ENCODE measurements at places on chromosomes 16 and 17.

DNA sequence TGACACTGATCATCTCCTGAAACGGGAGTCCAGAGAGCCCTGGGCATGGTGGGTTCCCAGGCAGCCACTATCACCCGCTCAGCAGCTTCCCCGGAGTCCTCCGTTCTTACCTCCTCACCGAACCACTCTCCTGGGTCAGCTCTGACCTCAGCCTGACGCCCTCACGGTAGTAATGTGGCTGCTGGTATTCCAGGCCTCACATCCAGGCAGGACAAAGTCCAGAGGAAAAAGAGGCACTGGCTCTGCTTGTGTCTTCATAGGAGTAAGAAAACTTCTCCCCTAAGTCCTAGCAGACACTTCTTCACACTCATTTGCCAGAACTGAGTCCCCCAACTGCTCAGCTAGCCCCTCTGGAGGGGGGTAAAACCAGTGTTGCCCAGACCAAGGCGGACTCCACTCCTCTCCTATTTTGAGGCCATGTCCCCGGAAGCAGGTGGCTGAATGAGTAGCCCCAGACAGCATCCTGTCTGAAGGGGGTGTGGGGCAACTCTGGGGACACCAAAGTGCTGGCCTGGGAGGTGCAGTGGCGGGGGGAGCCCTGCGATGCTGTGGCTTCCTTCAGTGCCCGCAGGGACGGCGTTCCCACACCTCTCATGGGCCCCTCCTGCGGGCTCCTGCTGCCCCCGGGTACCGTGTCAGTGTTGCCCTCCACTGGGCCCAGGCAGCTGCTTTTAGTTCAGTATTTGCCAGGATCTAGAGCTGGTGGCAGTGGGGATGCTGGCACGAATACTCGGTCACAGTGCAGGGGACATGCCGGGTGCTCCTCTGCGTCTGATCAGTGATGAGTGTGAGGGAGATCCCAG lies 5.4 kb downstream of the FSCN2 start:
- DNase-seq = no peak

DNA sequence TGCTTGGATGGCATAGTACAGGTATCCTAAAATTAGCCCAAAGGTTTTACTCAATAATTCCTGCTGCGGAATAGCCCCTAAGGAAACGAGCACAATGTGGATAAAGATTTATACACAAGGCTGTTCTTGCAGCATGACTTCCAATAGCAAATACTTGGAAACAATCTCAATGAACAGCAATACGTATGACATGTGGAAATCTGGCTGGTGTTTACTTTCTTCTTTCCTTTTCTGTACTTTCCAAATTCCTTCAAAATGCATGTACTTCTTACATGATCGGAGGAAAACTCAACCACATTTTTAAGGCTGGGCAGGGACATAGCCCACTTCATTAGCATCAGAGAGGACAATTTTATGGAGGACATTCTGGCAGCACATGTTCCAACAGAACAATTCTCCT lies 86.6 kb downstream of the C16orf95 start:
- no peak for DNase-seq

- no peak for DNase-seq
Measured at GRCh38 chr17:7021993-7022778, 664 bp upstream of the BCL6B start.

- DNase-seq = no peak
Measured at GRCh38 chr17:48907713-48908046, 527 bp upstream of the UBE2Z start.

DNA sequence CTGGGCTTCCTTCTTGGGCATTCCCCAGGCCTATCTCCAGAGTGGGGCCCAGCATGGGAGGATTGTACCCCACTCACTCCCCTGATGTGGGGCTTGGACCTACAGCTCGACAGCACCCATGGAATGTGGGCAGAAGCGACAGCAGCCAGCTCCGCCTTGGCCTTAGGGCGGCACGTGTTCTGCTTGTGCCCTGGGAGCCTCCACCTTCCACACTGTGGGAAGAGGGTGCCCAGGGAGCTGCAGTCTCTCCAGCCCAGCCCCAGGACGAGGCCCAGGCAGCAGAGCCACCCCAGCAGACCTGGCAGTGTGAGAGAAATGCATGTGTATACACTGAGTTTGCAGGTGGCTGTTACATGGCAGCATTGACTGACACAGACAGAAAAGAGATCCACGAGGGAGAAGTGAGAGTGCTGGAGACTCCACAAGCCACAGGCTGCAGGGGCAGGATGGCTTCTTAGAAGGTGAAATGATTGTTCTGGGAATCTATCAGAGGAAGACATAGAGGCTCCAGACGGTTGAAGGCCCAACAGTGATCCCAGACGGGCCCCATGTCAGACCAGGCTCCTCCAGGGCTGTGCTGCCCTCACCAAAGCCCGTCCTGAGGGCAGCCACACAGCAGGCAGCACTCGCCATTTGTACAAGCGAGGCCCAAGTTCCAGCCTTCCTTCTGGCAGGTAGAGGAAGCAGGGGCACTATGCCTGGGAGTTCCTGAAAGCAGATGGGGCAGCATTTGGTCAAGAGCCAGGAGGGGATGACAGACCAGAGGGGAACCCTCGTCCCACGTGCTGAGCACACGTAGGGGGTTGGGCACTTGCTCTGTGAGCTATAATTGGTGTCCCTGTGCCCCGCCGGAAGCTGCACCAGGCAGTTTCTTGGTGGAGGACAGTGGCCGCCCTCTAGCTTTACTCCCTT lies 2.8 kb upstream of the DNASE1 start:
- DNase-seq = no peak

DNA sequence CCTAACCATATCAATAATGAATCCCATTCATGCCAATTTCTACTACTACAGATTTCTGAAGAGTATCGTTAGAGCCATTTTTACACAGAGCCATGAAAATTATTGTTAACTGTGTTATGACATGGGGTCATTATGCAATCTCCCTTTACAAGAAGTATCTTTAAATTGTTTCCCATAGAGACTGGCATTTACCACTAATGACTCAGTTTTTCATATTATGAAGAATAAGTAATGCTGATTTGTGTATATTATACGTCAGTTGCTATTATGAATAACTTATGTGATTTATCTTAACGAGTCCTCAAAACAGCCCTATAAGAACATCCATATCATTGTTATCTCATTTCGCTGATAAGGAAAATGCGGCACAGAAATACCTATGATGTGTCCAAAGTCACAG lies 173.8 kb downstream of the KCNJ2 start:
- no peak for DNase-seq

DNA sequence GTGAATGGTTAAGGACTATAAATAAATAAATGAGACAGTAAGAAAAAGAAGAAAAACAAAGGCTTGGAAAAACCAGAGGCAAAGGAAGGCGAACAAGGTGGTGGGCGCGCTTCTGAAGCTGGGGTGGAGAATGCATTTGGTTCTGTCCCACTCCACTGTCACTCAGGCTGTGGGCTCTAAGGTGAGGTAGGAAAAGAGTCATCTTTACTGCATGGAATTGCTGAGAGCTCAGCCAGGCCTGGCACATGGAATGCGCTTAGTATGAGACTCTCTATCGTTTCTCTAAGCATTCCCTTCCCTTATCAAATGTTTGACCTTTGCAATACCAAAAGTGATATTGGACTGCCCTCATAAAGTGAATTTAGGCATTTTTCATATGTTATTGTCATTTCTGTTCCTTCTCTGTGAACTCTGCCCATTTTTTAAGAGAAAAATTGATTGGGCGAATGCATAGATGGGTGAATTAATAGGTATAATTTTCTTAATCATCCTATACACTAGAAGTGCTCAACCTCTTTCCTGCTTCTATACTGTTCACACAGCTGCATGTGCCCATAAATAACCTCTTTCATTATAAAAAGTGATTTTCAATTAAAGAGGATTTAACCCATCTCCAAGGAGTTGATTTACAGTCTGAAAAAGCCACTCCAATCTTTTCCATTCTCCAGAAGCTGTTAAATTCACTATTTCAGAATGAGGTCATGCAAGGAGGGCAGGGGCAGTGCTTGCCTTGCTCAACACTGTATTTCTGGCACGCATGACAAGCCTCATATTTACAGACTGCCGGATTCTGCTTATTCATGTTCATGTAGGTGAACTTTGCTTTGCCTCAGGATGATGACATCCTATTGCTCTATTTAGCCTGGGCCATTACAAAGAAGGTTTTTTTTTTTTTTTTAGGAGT lies 87.7 kb downstream of the MYH10 start:
- peak; percentile 49 for DNase-seq

GRCh38 chr16:72061564-72061963 lies 1.5 kb upstream of the HPR start:
- no peak for DNase-seq

- no peak for DNase-seq
Measured at GRCh38 chr16:27381974-27382855, 19.8 kb upstream of the IL21R start.

- DNase-seq = no peak
Measured at GRCh38 chr16:83917152-83918120, 18.5 kb downstream of the MLYCD start.
